ENCODE measurements at places on chromosomes 11 and 22.

DNA sequence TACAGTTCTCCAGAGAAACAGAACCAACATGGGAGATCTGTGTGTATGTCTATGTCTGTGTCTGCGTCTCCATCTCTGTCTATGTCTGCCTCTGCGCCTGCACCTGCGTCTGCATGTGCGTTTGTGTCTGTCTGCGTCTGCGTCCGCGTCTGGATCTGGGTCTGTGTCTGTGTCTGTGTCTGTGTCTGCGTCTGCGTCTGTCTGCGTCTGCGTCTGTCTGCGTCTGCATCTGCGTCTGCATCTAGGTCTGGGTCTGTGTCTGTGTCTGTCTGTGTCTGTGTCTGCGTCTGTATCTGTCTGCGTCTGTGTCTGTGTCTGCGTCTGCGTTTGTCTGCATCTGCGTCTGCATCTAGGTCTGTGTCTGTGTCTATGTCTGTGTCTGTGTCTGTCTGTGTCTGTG is 88.4 kb upstream of the SLC22A12 start:
- DNase-seq, result no peak

DNA sequence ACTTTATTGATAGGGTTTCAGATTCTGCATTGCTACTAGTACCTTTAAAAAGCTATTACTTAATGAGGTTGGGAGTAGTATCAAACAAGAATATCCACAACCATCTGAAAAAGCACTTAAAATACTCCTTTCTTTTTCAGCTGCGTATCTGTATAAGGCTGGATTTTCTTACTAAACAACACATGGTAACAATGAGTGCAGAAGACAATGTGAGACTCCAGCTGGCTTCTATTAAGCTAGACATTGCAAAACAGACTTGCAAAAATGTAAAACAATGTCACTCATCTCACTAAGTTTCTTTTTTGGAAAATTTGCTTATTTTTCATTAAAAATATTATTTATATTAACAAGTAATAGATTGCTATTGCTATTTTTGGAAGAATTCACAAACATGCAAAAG is 132.6 kb downstream of the WNT11 start:
- no peak for DNase-seq

DNA sequence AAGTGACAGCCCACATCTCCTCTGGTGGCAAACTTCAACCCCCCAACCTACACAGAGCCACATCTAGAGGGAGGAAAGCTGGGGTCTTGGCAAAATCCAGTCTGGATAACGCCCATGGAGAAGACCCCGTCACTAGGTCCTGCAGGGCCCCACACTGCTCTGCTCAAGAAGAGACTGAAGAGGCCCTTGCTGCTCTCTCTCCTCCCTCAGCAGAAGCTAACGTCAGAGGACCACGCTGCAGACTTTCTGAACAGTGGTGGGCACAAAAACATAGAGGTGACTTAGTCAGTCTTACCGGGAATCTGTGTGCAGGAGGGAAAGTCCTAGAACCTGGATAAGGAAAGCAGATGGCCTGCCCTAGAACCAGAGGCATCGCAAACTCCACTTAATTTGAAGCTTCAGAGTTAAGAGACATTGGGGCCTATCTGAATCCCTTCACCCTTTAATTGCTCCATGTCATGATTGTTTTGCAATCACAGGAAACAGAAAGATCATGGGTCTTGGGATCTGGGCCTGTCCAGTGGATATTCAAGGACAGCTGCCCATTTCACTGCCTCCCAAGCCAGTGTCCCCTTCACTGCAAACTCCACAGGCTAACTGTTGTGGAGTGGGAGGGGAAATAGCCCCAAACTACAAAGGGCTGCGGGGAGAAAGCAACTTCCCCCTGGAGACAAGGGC is 1.7 kb downstream of the DKK3 start:
- no peak for DNase-seq

DNA sequence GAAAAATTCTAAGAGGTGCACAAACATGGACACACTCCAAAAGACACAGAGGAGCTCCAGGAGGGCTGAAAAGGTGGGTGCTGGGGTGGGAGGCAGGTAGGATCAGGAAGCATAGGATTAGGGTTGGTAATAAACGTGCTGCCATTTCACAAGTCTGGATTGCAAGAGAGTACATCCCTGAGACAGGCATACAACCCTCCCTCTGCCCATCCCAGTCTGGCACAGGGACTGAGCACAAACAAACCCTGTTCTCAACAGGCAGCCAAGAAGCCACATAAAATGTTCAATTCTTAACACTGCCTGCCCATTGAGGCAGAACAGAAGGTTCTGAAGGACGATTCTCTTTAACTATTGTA is 18.5 kb downstream of the SLC35F2 start:
- no peak for DNase-seq

- no peak for DNase-seq
Measured at GRCh38 chr22:49934160-49934890, 15.9 kb downstream of the CRELD2 start.

DNA sequence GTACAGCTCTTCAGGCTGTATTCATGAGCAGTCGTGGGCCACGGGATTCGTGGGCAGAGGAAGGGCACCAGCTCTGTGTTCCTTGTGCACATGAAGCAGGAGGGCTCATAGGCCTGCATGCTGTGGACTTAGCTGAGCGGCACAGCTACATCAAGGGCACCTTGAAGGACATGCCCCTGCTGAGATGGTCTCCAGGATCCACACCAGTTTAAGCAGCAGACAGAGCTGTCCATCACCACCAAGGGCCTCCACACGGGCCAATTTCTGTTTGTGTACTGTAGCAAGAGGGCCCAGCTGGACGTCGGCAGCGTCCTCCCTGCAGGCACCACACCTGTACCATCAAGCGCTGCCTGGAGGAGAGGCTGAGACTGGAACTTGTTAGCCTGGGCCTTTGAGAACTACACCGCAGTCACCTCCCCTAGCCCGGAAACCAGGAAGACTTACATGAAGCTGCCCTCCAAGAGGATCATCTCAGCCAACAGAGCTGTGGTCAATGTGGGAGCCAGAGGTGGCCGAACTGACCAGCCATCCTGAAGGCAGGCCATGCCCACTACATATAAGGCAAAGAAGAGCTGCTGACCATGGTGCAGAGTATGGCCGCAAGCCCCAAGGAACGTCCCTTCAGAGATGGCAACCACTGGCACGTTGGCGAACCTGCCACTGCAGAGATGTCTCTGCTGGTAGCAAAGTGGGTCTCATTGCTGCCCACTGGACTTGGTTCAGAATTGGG is 32.7 kb upstream of the GNB1L start:
- no peak for DNase-seq
